ENCODE measurements at places on chromosomes 7 and 10.

DNA sequence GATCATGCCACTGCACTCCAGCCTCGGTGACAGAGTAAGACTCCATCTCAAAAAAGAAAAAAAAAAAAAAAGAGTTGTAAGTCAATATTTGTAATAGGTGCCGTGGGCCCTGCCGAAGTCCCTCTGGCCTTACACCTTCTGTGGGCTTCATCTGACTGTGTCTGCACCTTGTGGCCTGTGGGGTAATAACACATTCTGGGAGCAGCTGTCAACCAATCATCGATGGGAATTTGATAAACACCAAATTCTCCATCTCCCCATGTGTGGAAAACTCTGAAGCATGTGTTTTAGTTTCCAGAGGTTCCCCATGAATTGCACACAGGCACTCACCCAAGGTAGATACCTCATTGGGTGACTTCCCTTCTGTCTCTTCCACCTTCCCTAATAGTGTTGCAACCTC, 10.8 kb downstream of the ZNF394 start:
- DNase-seq = no peak

DNA sequence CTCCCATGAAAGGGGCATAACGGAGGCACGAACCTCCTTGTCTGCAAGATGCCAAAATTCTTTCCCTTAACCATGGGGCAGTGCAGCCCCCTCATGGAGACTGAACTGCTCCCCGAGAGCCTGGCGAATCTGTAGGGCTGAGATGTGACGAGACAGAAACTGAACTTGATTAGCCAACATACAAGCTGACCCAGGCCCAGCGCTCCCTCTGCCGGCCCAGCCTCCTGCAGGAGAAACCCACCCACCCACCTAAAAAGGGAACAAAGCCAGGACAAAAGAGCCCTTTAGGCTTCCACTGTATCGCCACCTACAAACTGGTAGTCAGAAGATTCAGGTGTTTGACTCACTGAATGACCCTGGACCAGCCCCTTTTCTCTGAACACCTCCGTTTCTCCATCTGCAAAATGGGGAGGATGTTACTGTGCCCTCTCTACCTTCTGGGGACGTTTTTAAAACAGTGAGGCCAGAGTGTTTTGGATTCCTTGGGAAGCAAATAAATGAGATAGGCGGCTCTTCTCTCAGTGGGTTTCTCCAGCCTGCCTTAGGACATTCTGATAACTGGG, 58.4 kb downstream of the C10orf105 start:
- DNase-seq = no peak

DNA sequence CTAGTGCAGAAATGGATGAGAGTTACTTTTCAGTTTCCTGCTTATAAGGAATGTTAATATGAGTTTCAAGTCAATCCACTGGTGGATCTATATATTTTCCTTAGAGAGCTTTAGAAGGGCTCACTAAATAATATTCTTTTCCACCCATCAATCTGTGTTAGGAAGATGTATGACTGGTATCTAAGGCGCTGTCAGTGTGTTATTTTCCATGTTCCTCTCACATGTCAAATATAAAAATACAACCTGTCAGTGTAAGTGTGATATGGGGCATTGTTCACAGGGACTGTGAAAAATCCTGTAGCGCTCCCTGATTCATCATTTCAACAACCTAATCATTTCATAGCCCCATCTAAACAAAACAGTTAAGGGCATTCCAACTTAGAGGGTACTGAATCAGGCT, 203.1 kb downstream of the TMEM26 start:
- no peak for DNase-seq

- no peak for DNase-seq
These were observed 1196.8 kb upstream of the PHF14 start for GRCh38 chr7:9776900-9777299.

DNA sequence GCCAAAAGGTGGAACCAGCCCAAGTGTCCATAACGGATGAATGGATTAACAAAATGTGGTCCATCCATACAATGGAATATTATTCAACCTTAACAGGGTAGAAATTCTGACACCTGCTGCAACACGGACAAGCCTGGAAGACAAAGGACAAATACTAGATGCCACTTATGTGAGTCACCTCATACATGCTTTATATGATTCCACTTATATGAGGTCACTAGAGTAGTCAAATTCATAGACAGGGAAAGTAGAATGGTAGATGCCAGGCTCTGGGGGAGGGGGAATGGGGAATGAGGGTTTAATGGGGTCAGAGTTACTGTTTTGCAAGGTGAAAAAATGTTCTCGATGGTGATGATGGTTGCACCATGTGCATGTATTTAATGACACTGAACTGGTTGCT, 34.0 kb upstream of the CYTH3 start:
- DNase-seq = no peak

DNA sequence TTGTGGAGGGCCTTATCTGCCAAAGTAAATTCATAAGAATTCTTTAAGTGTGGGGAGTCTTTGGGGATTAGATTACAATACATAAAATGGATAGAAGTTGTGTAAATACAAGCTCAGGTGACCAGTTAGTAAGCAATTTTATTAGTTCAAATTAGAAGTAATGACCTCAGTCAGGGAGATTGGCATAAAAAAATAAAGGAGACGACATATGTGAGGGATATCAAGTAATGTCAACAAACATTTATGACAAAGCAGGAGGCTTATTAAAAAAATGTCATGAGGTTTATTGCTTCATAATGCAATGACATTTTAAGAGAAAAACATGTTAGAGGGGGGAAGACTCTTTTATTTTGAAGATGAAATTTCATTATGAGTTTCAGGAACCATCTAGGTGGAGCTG, 1137.0 kb upstream of the PHF14 start:
- no peak for DNase-seq

DNA sequence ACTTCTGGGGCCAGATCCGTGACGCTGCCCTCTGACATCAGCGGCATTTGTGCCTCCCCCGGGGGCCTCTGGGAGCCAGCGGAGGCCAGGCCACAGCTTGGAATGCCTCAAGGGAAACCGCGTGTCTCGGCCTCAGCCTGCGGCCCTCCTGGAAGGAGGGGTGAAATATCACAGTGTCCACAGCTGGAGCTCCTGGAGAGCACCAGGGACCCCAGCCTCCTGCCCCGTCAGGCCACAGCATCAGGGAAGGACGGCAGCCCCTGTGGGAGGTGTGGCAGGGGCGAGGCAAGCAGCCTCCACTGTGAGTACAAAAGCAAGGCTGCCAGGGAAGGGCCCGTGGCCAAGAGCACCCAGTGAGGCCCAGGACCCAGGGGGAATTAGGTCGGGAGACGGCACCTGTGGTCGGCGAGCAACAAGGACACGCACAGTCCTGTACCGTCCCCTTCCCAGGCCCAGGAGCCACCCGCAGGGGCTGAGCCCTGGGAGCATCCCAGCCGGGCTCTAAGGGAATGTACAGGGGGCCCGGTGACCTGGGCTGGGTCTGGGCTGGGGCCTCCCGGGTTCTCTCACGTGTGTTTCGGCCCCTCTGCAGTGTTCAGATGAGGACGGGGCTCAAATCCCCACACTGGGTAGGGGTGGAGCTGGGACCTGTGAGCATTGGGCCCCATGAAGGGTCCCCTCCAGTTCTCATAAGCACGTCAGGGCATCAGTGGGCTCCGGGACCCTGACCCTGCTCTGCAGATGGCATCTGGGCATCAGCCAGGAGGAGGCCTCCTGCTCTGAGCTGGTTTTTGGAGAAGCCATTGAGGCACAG, 18.7 kb upstream of the KNDC1 start:
- DNase-seq = no peak

- peak; percentile 86 for DNase-seq
These were observed 137.3 kb downstream of the SEMA3C start for GRCh38 chr7:80781561-80781979.

DNA sequence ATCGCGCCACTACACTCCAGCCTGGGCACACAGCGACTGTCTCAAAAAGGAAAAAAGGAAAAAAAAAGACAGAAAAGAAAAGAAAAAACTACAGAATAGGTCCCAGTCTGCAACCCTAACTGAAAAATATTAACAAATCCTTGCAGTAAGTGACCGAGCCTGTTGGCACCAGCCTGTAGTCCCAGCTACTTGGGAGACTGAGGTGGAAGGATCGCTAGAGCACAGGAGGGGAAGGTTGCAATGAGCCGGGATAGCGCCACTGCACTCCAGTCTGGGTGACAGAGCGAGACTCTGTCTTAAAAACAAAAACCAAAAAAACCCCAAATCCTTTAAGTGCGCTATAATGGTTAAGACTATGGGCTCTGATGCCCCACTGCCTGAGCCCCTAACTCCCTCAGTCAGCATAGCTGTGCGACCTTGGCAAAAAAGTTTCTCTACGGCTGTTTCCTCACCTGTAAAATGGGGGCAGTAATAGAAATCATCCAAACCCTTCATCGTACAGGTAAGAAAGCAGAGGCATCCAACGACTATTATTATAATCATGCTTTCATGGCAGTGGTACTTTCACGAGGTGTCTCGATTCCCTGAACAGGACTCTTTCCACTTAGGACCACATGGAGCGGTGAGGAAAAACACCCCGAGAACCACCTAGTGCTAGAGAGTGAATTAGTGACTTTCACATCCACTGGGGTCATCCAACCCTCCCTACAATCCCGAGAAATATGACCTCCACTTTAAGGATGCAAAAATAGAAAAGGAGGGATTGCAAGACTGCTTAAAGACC, 755 bp downstream of the TOMM7 start:
- no peak for DNase-seq

DNA sequence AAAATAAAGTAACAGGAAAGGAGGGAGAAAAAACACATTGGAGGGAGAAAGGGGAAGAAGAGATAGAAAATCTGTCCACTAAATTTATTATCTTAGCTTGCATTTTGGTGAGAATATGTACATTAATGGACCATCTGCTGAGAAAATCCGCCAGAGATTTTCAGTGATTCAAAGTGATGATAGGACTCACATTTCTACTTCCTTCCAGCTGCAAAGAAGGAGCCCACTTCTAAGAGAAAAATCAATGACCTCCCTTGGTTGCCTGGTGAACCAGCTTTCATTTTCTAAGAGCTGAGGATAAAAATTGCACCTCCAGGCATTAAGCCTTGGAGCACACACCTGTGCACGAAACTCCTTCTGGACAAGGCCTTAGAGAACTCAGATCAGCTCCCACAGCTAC, 404.3 kb downstream of the SFMBT2 start:
- DNase-seq = no peak

All from posterior cingulate gyrus (tissue), 11 donors.